ENCODE measurements at places on chromosomes 16 and 17.

DNA sequence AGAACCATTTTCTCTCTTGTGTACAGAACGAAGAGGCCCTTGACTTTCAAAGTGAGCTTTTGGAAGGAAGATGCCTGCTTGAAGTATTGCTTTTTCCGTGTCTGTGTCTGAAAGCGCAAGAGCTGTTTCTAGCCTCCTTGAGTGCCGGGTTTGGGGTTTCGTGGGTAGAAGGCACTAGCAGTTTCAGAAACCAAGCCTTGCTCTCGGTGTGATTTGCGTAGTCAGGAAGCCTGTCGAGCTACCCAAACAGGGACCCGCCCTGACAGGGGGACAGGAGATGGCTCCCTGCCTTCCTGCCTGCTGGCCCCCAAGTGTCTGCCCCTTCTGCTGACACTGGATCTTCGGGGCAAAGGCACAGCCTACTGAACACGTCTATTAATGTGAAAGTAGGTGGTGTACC is 322.0 kb downstream of the MAF start:
- no peak for DNase-seq

GRCh38 chr17:4998027-4998731 is 429 bp downstream of the KIF1C start:
- no peak for DNase-seq

DNA sequence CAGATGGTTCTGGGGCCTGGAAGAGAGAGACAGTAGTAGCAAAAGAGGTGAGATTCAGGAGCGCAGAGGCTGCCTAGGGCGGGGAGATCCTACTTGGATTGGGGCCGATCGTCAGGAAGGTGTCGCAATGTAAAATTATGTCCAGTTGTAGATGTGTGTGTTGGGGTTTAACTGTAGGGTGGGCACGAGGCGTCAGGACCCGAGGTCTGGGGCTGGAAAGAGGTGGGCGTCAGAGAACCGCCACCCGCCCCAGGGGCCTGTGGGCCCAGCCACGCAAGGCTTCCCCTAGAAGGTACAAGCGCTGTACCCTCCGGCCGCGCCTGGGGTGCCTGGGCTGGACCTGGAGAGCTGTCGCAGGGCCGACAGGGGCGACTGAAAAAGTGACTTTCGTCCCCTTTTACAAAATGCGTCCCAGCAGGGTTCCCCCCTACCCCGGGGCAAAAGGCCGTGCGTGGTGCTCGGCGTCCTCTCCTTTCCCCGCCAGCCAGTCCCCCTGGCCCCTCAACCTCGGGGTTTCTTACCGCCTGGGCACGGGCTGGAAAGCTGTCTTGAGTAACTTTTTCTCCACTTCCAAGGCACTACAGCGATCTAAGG is 2.8 kb downstream of the IRX3 start:
- DNase-seq: peak; percentile 30

GRCh38 chr17:75267411-75268232 is 3.4 kb downstream of the MIF4GD start:
- no peak for DNase-seq

DNA sequence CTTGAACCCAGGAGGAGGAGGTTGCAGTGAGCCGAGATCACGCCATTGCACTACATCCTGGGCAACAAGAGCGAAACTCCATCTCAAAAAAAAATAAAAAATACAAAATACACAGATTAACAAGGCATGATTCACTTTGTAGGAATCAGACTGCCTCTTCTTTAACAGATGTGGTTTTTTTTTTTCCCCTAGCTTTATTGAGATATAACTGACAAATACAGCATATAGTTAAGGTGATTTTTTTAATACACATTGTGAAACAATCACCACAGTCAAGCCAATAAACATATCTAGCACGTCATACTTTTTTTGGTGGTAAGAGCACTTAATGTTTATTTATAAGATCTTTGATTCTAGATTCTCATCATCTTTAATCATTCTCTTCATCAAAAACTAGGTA is 87.8 kb downstream of the SPAG9 start:
- DNase-seq: peak; percentile 30

DNA sequence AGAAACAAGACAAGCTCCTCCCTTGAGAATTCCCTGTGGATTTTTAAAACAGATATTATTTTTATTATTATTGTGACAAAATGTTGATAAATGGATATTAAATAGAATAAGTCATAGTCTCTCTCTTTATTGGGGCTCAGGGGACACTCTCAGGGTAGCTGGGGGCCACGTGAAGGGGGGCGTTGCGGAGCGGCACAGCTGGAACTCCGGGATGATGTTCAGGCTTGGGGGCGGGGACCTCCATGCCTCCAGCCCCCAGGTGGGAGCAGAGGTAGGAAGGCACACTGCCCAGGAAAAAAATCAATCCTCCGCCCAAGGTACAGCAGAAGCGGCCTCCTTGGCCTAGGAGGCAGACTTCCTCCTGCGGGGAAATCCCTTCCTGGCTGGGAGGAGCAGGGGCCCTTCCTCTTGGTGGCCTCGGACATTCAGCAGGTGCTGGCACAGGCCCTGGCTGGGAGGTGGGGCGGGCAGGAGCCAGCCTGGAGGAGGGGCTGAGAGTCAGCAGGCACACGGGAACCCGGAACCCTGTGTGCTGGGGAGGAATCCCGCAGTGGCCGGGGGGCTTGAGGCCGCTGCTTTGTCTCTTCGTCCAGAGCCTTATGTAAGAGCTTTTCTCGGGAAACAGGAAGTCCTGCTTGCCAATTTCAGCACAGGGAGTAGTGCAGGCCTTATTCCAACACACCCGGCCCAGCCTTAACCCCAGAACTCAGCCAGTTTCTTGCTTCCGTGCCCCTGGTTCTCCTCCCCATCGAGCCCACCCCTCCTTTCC is 591 bp upstream of the TNFSF13 start:
- DNase-seq: peak; percentile 22

DNA sequence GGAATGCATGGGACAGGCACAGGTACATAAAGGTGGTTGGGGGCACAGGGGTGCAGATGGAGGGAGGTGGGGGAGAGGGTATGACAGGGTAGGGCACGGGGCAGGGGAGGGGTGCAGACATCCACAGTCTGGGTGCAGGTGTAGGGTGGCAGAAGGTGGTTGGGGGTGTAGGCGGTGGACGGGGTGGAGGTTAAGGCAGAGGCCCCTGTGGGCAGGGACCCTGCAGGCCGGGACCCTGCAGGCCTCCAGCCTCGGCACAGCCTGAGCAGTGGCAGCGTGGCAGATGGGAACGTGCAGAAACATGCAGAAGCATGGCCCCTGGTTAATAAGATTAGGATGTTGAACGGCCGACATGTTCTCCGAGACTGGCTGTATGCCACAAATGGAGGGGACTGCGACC is 115.2 kb downstream of the RBFOX3 start:
- no peak for DNase-seq

DNA sequence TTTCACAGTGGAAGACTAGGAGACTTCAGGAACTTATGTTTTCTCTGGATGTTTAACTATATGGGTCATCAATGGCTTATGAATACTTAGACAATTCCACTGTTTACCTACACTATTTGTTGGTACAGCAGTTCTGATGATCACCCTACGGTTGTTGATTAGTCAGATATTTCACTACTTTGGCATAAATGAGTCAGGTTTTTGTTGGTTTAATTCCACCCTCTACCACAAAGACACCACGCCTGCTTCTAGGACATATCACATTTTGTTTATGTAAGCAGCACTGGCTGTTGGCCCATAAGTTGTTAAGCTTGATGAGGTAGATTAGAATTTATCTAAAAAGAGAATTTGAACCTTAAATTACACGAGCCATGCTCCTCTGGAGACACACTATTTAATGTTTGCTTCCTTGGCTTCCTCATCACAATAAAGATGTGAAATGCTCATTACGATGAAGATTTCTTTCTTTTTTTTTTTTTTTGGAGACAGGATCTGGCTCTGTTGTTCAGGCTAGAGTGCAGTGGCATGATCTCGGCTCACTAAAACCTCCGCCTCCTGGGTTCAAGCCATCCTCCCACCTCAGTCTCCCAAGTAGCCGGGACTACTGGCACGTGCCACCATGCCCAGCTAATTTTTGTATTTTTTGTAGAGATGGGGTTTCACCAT is 4.3 kb downstream of the GDE1 start:
- DNase-seq: peak; percentile 38

GRCh38 chr16:228151-228851 is 948 bp downstream of the LUC7L start:
- peak; percentile 13 for DNase-seq

- no peak for DNase-seq
Observed at GRCh38 chr16:1637526-1637925, 25.4 kb downstream of the CRAMP1 start.

DNA sequence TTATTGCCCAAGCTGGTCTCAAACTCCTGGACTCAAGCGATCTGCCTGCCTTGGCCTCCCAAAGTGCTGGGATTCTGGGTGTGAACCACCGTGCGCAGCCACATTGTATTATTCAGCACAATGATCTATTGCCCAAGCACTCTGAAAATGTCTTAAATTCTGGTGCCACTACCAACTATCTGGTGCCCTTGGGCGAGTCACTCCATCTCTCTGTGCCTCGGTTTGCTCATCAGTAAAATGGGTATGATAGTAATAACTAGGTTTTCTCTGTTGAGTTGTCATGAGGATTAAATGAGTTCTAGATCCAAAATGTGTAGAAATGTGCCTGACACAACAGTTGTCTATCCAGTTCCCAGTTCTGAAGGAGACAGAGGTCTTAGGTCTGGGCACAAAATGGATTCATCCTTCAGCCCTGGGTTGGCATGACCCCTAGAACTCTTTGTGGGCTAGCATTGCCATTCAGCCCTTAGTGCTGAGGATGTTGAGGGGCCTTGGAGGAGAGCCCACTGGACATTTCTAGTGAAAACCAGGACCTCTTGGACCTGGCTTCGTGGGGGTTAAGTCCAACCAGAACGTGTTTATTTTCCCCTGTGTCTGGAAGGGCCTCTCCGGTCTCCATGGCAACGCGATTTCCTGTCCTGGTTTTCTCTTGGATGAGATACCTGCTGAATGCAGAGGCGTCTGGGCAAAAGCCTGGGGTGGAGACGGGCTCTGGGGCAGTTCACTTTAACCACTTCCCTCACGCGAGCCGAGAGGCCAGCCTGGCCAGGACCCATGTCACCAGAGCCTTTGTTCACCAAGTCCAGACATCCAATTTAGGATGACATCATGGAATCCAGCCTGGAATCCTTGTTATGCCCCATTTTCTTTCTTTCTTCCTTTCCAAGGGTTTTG is 43.7 kb upstream of the TNRC6A start:
- DNase-seq: peak; percentile 79

- DNase-seq: no peak
Observed at GRCh38 chr17:82882715-82883418, 43.0 kb upstream of the ZNF750 start.

DNA sequence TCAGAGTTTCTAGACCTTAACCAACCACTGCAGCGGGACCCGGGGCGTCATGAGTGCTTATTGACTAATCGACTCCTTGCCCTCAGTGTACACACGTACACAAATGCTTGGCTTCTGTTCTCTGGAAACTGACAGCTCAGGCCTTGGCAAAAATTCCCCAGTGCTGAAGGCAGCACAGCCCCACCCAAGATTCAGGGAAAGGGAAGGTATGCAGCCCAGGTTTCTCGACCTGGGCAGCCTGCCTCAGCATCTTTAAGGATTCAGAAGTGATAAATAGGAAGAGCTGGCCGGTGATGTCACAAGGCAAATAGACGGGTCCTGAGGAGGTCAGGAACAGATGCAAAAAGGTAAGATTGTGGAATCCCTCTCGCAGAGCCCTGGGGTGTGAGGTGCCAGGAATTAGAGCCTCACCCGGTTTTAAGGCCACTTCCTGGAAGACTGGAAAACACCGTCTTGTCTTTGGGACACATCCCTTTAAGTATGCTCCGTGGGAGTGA is 9.0 kb upstream of the CDH3 start:
- peak; percentile 24 for DNase-seq

DNA sequence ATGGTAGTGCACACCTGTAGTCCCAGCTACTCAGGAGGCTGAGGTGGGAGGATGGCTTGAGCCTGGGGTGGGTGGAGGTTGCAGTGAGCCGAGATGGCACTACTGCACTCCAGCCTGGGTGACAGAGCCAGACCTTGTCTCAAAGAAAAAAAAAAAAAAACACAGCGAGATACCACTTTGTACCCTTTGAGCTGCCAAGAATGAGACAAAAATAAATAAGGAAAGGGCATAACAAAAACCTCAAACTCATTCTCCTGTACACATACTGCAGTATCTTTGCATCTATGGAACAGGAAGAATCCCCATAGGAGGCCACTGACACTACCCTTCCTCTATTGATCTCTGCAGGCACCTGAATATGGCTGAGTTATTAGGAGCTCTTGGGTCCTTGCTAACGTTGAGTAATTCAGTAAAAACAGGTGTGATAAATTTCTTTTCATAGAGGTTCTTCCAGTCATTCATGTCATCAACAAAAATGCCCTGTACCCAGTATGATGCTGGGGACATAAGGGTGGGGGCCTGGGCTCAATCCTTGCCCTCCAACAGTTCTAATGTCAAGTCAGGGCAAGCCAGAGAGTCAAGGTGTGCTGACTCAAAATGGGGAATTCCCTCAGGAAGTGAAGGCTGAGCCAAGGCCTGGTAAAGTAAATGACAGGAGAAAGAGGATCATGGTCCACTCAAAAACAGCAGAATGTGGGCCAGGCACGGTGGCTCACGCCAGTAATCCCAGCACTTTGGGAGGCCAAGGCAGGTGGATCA is 26.9 kb downstream of the RANBP10 start:
- no peak for DNase-seq

DNA sequence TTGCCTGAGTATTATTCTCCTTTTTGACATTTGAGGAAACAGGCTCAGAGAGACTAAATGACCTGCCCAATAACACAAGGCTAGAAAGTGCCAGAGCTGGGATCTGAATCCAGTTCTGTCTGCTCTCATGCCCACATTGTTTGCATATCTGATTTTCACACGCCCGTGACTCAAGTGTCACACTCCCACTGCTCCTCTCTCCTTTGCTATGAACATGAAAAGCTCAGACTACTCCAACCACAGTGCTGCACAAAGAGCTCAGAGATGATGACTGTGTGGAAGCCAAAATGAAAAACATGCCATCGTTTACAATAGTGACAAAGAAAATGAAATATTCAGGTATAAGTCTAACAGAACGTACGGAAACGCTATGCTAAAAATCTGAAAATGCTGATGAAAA is 107.9 kb downstream of the SMG6 start:
- DNase-seq: peak; percentile 68

GRCh38 chr16:25045696-25046381 is 30.7 kb upstream of the ARHGAP17 start:
- peak; percentile 79 for DNase-seq

GRCh38 chr16:11093572-11094074 is 149.3 kb downstream of the CLEC16A start:
- DNase-seq: no peak

- DNase-seq: no peak
Observed at GRCh38 chr16:50457979-50458491, 89.2 kb upstream of the BRD7 start.

DNA sequence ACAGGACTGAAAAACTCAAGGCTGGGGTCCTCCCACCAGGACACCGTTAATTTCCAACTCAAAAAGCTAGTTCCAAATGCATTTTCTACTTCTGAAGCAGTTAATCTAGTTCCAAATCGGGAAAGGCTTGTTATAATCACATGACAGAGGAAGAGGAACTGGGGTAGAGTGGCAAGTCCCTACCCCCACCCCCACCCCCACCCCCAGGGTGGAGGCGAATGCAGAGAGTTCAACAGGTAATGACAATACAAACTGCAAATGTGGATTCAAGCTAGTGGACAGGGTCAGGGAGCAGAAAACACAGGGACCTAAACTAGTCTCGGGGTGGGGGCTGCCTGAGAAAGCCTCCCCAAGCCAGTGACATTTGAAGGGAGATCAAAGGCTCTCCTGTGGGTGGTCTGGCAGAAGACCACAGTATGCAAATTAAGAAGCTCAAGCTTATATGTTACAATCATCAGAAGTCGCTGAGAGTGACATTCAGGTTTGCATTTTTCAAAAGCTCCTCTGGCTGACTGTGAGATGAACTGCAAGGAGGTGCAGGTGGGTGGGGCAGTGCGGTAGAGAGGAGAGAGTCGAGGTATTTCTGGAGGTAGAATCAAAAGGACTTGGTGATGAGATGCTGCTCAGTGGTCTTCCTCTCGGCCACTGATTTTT is 56.4 kb upstream of the SLC25A19 start:
- no peak for DNase-seq

Measured in fibroblast of skin of back (primary cell).